ENCODE measurements at places on chromosomes 4 and X.
A peak's percentile ranks its signal among the peaks of the same experiment; 100 is the strongest.

GRCh38 chr4:165115301-165115700, 2.6 kb upstream of the TMEM192 start:
- DNase-seq, result no peak

DNA sequence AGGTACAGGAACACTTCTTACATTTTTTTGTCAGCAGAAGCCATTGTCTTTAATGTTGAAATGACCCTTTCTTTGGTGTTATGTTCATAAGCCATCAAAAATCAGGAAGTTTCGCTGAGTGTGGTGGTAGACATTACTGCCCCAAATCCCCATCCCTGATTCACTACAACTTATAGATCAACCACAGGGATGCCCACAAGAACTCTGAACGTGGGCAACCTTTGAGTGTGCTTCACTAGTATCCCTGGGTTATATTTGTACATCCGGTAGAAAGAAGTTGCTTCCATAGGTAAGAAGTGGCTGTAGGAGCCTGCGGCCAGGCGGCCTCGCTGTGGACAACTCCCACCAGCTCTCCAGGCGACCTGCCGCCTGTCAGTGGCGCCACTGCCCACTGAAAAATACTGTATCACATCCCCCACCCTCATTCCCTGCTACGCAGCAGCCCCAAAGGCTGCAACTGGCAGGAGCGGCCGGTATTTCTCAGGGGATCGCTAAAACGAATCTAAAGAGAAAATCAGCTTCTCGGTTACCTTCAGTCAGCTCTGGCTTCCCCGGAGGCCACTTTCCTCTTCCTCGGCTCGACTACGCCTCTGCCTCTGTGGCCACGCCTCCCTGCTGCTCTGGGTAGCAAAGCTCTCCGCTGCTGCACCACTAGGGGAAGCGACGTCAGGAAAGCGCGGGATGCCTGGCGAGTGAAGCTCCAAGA, 13.9 kb upstream of the ETDC start:
- peak; percentile 38 for DNase-seq

DNA sequence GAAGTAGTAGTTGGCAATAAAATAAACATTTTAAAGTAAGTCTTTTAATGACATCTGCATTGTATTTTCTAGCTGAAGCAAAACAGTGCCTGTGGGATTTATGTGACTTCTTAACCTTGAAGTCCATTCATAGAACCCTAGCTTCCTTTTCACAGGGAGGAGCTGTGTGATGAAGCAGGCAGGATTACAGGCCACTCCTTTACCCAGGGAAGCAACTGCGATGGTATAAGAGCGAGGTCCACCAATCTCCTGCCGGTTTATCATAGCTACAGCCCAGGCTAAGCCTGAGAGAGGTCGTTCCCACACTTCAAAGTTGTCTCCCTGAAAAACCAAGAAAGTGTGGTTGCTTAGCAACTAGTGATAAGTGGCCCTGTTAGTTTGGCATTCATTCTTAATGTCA, 7.0 kb downstream of the RPL36A start:
- no peak for DNase-seq

- DNase-seq, result peak; percentile 20
These were observed 1.6 kb downstream of the LONRF3 start for GRCh38 chrX:118975831-118976598.

DNA sequence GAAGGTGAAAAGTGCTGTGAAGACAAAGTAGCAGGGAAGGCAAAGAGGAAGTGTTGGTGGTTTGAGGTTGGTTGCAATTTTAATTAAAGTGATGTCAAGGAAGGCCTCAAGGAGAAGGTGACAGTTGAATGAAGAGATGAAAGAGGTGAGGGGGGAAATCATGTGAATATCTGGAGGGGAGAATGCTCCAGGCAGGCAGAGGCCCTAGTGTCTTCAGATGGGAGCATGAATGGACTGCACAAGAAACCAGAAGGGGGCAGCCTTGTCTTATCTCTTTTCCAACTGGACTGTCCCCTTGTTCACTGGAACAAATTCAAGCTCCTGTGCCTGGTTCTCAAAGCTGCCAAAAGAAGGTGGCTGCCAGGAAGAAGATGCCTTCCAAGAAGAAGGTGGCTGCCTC, 68.4 kb downstream of the MAOB start:
- DNase-seq, result no peak

- no peak for DNase-seq
These were observed 464.9 kb downstream of the PCDH7 start for GRCh38 chr4:31185014-31185585.

DNA sequence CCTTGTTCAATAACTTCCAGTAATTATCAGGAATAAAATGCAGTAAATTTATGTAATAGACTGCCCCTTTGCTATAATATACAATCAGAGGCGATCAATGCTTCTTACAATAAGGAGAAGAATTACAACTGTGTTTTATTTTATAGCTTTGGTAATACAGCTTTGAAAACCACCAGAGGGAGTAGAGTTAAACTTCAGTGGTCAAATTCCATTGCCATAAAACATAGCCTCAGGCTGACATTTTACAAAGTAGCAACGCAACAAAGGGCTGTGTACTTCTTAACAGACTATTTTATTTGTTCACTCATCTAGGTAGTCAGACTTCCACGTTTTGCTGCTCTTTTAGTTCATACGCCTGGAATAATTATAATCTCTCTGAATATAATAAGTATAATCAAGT, 58.5 kb downstream of the TEX13C start:
- no peak for DNase-seq

DNA sequence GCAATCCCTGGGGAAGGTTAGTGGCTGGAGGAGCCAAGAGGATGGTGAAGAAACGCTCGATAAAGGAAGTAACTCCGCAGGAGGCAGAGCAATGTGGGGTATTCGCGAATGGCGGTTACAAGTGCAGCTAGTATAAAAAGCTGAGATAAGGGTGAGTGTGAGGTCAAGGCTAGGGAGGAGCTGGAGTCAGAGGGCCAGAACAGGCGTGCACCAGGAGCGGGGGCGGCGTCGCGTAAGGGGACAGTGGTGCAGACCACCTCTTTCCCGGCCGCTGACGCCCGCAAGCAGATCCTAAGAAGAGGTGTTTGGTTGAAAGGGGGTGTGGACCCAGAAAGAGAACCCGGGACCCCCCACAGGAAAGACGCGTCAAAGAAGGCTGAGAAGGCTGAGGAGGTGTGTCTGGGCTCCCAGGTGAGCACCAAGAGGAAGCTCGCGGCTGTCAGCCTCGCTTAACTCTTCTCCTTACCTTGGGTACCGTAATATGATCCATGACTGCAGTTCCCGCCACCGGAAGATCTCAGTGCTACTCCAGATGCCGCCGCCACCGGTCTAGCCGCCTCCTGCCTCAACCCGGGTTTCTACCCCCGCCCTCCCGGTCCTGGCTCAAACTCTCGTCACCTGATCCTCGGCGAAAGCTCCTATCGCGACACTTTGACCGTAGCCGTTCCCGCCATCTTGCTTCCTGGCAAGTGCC, at the start of gene MTMR8:
Gene MTMR8, minus strand, starts transcription at position 579 of the 694 bp plus-strand sequence. Its CDS starts 89 bp downstream, at position 490.
- peak; percentile 1 for DNase-seq

GRCh38 chrX:2391869-2392606, 108.7 kb downstream of the DHRSX start:
- peak; percentile 89 for DNase-seq

- DNase-seq, result peak; percentile 84
These were observed 66.4 kb upstream of the HHIP start for GRCh38 chr4:144579411-144580030.

DNA sequence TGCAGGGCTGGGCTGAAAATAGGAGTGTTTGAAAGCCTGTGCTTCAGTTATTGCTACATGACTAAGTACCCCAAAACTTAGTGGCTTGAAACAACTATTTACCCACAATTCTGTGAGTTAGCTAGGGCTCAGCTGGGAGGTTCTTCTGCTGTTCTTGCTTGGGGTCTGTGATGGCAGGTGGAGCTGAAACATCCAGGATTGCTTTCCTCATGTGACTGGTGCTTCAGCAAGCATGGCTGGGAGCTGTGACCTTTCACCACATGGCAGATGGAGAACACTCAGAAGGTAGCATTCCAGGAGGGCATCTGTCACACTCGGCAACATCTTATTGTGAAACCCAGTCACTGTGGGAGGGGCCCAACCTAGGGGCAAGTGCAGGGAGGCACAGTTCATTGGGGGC, 57.0 kb upstream of the TBC1D14 start:
- DNase-seq, result no peak

GRCh38 chrX:2960861-2961515, 31.8 kb upstream of the ARSD start:
- no peak for DNase-seq

GRCh38 chrX:96394598-96394997, 290.0 kb upstream of the DIAPH2 start:
- DNase-seq, result peak; percentile 8

- DNase-seq, result peak; percentile 40
These were observed 99.2 kb downstream of the NSUN7 start for GRCh38 chr4:40848940-40849339.

DNA sequence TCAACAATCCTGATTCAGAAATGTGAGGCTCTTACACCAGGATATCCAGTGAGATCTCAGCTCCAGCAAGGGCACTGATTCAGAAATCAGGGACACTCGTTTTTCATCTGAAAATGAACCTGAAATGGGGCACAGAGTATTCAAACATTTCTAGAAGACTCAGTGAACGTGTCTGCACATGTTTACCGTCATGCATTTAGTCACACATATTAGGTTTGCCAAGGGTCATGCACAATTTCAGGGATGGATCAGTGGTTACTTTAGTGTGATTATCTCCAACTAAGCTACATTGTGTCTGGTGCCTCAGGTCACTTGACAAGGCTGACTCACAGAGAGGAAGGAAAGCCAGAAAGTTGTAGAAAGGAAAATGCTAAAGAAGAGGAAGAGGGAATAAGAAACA, 33.6 kb upstream of the SPANXN2 start:
- DNase-seq, result no peak

DNA sequence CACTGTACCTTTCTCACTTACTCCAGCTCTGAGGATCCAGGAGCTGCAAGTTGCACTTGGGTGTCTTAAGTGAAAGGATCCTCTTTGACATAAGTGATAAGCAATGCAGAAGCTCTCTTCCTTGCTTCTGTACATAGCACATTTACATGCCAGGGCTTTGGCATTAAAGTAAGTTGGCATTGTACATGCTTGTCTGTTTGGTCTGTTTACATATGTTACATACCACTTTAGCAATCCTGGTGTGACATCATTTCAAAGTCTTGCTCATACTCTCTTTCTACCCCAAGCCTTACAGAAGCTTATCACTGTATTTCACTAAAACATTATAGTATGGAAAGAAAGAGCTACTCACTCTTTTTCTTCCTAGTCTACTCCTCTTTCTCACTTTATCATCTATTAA, 2548.3 kb downstream of the ARAP2 start:
- peak; percentile 11 for DNase-seq

- DNase-seq, result peak; percentile 18
These were observed 83.2 kb upstream of the ARHGAP24 start for GRCh38 chr4:85391589-85392410.

GRCh38 chr4:185142912-185143600, at the start of gene SLC25A4:
Gene SLC25A4, plus strand, starts transcription at chr4:185143266. Its CDS starts 107 bp downstream, at chr4:185143373.
- DNase-seq, result peak; percentile 76

DNA sequence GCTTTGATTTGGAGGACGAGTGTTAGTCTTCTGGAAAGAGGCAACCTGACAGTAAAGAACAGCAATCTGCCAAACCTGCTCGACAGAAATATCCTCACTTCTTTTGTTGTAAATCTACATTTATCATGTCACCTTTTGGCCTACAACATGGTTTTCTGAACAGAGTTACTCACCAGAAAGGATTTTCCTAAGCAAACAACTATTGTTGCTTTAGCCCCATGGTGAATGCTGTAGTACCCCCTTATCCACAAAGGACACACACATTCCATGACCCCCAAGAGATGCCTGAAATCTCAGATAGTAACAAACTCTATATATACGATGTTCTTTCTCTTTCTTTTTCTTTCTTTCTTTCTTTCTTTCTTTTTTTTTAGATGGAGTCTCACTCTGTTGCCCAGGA, 42.7 kb downstream of the TMEM150C start:
- peak; percentile 57 for DNase-seq

DNA sequence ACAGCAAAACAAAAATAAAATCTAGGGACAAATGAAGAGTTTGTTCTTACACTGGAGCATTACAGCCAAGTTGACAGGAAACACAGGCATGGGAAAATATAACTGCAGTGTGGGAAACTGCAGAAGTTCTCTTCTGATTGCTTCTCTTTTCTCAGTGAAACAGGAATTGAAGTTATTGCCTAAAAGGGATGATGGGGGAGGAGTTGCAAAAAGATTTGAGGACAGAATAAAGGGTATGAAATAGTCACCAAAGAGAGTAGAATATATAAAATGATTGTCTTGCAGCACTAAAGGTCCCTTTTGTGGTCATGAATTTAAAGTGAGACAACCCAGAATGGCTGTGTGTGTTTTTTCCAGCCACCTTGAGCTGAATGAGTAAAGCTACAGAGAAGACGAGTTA, 103.7 kb downstream of the JADE1 start:
- no peak for DNase-seq

DNA sequence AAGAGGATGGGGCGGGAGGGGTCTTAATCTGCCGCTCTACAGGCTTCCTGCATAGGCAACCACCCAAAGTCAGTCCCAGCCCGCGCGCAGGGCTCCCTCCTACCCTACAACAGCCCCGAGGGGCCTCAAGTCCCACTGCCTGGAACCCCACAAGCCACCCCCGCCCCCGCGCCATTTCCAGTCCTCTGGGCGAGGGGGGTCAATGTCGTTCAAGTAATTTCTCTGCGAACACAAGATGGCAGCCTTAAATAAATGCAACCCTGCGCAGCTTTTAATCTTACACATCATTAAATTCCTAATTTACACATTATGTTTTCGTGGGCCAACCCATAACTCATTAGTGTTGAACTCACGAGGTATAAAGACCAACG, 92.9 kb downstream of the BCOR start:
- no peak for DNase-seq

GRCh38 chr4:7108046-7108625, 40.3 kb upstream of the GRPEL1 start:
- no peak for DNase-seq

GRCh38 chrX:124462931-124463330, 116.6 kb downstream of the SH2D1A start:
- DNase-seq, result no peak

- no peak for DNase-seq
These were observed 5.1 kb downstream of the BGN start for GRCh38 chrX:153499876-153500275.

DNA sequence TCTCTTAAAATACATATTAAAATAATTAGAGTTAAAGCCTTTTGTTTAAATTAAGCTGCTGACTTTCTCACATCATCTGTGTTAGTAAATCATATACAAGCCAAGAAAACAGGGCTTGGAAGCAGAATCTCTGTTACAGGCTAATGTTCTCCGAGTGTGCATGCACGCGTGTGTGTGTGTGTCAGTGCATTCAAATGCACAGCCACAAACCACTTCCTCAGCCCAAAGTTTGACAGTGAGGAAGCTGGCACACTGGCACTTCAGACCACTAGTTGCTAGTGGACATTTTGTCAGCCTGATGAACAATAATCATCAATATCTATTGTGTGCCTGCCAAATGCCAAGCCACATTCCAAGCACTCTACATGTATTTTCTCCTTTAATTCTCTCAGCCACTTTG, 5.6 kb downstream of the MAOB start:
- DNase-seq, result no peak

DNA sequence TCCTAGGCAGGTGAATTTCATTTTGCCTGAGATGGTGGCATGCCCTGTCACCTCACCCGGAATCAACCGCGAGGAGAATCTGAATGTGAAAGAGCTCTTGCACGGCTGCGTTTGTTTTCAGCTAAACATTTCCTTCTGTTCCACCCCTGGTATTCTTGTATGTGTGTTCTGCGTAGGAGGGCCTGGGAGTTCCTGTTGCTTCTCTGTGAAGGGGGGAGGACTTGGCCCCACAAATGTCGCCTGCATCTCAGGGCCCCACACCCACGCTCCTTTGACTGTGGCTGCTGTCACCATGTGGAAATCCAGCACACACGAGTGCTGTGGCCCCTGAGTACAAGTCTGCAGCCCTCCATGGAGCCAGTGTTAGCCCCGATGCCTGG, 45.8 kb upstream of the CLCN4 start:
- no peak for DNase-seq

Measured in fibroblast of skin of right biceps (primary cell).